ENCODE measurements at places on chromosomes 2 and 18.

- no peak for DNase-seq
Measured at GRCh38 chr2:216694826-216695217, 527 bp downstream of the IGFBP5 start.

GRCh38 chr2:98669675-98670074, 61.3 kb downstream of the MGAT4A start:
- no peak for DNase-seq

DNA sequence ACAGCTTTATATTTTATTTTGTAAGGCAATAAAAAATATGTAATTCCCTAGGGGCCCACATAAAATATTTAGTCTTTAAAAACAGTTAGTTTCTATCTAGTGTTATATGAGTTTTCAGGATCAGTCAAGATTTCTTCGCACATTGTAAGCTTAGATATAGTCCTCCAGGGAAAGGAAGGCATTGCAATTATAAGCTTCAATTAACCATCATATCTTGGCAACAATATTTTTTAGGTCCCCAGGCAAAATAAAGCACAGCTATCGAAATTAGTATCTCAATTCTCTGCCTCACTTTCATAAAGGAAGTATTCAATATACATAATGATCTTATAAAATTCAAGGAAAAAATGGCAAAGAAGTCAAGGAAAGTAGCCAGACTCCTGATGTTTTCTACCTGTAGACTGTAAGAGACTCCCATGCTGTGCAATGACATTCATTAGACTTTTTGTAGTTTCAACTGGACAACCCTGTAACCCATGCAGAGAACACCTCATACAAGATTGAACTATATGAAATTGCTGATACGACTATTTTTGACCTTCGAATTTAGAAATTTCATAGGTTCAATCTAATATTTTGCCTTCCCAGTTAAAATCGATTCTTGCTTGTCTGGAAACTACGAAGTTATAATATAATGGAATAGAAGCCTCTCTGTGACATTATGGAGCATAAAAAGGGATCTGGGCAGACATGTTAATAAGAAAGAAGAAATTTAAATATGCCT, 96.8 kb downstream of the UNC80 start:
- DNase-seq = no peak

GRCh38 chr2:177712462-177712861, 319.9 kb downstream of the AGPS start:
- DNase-seq = no peak

GRCh38 chr18:56937874-56938430, 208.9 kb upstream of the BOD1L2 start:
- no peak for DNase-seq

- DNase-seq = no peak
Measured at GRCh38 chr2:55052129-55053061, 2.1 kb upstream of the RTN4 start.

- DNase-seq = no peak
Measured at GRCh38 chr2:69567157-69567908, 76.2 kb downstream of the AAK1 start.

DNA sequence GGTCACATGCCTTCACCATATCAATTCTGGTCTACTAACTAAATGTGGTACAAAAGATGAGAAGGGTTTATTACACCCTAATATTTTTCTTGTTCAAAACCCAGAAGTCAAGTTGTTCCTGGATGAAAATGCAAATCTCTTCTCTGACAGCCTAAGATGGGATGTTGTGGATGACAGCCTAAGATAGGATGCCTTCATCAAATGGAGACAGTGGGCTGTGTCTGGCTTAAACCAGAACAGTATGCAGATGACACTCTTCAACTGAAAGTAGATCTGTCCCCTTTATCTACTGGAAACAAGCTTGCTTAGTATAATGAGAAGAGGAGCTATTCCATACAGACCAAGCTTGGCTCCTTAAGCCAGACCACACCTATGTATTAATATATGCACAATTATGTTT, 17.7 kb downstream of the NXPH2 start:
- no peak for DNase-seq

DNA sequence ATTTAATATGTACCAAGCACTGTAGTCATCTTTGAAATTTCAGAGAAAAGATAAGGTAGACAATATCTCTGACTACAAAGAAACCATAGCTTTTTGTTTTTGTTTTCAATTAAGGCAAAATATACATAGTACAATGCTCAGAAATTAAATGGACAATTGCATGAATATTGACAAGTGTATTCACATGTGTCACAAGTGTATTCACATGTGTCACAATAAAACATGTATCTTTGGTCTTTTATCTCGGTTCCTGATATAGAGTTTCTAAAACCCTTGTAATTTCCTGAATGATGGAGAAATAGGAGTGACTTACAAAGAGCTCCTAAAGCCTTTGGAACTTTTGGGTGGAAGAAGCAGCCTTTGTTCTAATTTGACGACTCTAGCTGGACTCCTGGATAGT, 756.4 kb downstream of the EPHA4 start:
- DNase-seq = no peak

DNA sequence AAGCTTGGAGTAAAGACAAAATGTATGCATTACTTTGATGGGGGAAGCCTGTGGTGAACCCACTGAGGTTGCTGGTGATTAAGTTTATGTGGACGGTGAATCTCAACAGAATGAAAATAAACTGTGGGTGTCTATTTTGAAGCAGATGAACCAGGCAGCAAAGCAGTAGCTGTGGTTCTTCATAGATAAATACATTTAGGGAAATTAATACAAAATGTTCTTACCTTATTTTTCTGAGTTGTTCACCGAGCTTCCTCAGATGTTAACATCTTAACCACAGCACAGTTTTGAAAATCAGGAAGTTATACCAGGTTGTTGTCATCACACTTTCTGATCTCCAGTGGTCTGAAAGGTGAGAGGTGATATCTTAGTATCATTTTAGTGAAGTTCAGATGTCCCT, 53.9 kb downstream of the NCK2 start:
- no peak for DNase-seq

DNA sequence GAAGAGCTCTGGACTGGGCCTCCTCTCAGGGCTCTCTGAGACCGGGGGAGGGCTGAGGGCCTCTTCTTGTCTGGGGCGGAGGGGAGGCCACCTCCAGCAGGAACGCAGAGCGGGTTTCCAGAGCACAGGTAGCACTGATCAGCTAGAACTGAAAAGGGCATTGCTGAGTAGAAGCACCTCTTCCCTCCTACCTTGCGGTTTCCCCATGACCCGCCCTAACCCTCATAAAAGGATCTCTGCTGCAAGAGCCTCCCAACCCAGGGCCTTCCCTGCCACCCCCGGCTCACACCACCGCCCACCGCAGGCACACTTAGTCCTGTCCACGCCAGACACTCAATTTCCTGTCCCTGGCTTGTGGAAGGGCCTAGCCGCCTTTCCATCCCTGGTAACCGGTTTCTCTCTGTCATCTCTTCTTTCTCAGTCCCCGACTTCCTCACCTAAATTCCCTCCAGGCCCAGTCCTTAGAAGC, 966 bp downstream of the ADCY3 start:
- no peak for DNase-seq

- no peak for DNase-seq
Measured at GRCh38 chr18:59685501-59685900, 11.7 kb downstream of the CCBE1 start.

Measured in stimulated activated CD4-positive, alpha-beta T cell treated with anti-CD3 and anti-CD28 coated beads, Interleukin-12 subunit alpha, Interleukin-12 subunit beta, amount 100 ng/mL, for 48 hours (primary cell).